ENCODE measurements at places on chromosomes 6 and 20.

- H3K36me3 ChIP-seq = no peaks in the 10 kb centered on the region
- peaks cover 22% of the 10 kb centered on the region for H3K4me1 ChIP-seq
- H3K27me3 ChIP-seq = no peaks in the 10 kb centered on the region
- H3K4me3 ChIP-seq = no peak overlapping the region
These were observed 118.7 kb downstream of the BMP2 start for GRCh38 chr20:6886065-6886729.

DNA sequence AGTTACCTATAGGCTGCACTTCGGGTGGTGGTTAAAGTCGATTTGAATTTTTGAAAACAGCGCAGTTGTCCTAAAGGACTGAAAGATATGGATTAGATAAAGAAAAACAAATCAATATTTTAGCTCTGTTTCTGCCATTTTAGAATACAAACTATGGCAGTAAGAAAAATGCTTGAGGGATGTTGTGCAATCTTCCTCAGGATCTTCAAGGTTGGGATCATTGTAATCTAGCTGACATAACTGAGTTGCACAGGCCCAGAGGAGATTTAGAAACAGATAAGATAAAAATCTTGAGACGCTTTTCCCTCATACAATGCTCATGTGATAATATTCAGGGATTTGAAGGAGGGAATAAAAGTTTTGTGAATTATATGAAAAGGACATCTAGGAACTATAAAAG, 926 bp downstream of the PEX3 start:
- H3K4me1 ChIP-seq = peaks cover 13% of the 10 kb centered on the region
- DNase-seq = no peak
- peak overlapping the region; percentile 94 for H3K4me3 ChIP-seq
- H3K27ac ChIP-seq = 0 out of 2 replicates have a peak overlapping the region, but pooled peaks have one; percentile 82
- H3K36me3 ChIP-seq = no peaks in the 10 kb centered on the region
- no peaks in the 10 kb centered on the region for H3K27me3 ChIP-seq

DNA sequence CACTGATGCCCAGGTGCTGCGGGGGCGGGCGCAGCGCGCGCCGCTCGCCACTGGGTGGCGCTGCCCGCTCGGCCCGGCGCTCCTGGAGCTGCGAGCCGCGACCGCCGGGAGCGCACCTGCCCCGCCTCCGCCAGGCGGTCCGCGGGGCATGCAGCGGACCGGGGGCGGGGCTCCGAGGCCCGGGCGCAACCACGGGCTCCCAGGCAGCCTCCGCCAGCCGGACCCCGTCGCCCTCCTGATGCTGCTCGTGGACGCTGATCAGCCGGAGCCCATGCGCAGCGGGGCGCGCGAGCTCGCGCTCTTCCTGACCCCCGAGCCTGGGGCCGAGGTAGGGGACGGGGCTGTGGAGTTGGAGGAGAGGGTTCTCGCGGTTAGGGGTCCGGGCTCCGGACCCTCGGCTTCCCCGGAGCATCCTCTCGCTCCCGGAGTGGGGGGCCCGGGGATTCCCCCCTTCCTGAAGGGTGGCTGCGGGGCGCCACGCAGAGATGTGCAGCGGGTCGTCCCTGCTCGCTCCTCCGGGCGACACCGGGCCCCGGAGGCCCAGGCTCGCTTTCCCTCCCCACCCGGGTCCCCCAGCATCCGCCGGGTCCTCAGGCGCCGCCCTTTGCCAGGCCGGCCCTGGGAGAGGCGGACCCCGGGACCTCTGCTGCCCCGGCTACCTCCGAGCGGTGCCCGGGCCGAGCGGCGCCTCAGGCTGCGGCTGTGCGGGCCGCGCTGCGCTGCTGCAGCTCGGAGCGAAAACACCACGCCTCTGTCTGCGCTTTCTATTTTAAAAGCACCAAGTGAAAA, at the start of gene BCAS4:
BCAS4 (plus strand) TSS at position 216 of the 789 bp plus-strand sequence; CDS start at position 239, 23 bp downstream.
- peak; percentile 84 for DNase-seq
- H3K27me3 ChIP-seq = peaks cover 6% of the 10 kb centered on the region
- H3K4me3 ChIP-seq = peak within 1 kb of the TSS; percentile 79
- no peaks in the 10 kb centered on the region for H3K36me3 ChIP-seq

DNA sequence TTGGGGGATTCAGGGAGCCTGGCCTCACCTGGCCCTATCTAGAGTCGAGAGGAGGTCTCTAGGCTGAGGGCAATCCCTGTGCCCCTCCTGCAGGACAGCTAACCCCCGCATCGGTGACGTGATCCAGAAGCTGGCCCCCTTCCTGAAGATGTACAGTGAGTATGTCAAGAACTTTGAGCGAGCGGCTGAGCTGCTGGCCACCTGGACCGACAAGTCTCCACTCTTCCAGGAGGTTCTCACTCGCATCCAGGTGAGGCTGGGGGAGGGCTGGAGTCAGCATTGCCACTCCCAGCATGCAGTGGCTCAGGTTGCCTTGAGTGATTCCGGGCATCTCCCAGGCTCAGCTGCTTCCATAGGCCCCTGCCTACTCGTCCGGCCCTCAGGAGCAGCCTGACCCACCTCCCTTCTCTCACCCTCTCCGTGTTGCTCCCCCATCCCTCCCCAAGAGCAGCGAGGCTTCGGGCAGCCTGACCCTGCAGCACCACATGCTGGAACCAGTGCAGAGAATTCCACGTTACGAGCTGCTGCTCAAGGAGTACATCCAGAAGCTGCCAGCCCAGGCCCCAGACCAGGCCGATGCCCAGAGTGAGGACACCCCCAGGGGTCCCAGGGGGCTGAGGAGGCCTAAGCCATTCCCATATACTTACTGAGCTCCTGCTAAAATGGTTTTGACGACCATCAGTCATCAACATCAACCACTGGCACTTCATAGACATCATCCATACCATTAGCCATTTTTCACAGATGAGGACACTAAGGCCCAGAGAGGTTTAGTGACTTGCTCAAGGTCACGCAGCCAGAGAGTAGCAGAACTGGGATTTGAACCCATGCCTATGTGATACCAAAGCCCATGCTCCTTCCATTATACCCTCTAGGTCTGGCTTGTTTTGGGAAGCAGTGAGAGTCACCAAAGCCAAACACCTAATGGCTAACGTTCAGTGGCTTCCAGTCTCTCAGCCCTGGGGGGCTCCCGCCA, 8.3 kb downstream of the FGD2 start:
- H3K27me3 ChIP-seq = no peaks in the 10 kb centered on the region
- H3K27ac ChIP-seq = no peak overlapping the region

- H3K4me1 ChIP-seq = peaks cover 20% of the 10 kb centered on the region
- no peak for DNase-seq
- H3K27me3 ChIP-seq = peaks cover 17% of the 10 kb centered on the region
- no peak overlapping the region for H3K27ac ChIP-seq
- H3K36me3 ChIP-seq = no peaks in the 10 kb centered on the region
- H3K4me3 ChIP-seq = no peak overlapping the region
These were observed 143.9 kb downstream of the GRM4 start for GRCh38 chr6:34001706-34002621.

All from WTC11 (cell line).